NCI-H187 (cell line): ENCODE measurements at places on chromosomes 2 and 18.

GRCh38 chr2:229083606-229084340 is 187.3 kb downstream of the PID1 start:
- peak; percentile 60 for DNase-seq

- no peak for DNase-seq
Observed at GRCh38 chr2:240195316-240195861, 54.9 kb upstream of the OTOS start.

DNA sequence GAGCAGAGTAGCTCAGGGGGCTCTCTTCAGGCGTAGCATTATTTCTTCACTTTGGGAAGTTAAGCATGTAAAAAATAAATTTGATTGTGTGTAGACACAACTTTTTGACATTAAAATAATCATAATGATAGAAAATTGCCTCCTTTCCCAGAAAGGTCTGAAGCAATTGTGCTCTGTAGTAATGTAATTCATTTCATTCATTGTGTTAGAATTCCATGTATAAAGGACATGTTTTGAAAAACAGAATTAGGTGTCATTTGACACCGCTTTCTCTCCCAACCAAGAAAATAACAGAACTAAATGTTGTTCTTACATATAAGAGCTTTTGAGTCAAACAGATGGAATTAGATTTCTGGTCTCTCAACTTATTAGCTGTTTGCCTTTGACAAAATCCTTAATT is 1064.2 kb upstream of the FAM98A start:
- DNase-seq = no peak

DNA sequence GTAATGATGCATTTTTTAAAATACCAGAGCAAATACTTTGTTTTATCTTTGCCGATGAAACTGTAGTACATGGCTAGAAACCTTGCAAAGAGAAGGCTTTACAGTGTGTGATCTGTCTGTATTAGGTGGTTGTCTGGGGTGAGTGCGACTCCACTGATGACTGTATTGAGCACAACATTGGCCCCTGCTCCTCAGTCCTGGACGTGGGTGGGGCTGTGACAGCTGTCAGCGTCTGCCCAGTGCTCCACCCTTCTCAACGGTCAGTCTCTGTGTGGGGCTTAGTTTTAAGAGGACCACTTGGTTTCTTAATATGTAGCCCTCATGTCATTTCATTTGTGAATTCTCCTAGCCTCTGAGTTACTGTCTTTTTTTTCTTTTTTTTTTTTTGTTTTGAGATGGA is 17.4 kb upstream of the MOCOS start:
- no peak for DNase-seq

- no peak for DNase-seq
Observed at GRCh38 chr2:123720760-123721159, 304.3 kb upstream of the CNTNAP5 start.

GRCh38 chr2:62547854-62548253 is 41.9 kb upstream of the TMEM17 start:
- no peak for DNase-seq

DNA sequence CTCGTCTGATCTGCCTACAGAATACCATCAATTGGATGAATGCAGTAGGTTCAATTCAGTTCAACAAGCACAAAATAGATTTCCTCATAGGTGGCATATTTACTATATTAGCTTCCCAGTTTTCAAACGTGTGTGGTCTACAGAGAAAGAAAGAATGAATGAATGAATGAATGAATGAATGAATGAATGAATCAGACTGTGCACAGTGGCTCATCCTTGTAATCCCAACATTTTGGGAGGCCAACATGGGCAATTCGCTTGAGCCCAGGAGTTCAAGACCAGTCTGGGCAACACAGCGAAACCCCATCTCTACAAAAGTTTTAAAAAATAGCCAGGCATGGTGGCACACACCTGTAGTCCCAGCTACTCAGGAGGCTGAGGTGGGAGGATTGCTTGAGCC is 94.9 kb downstream of the TRABD2A start:
- no peak for DNase-seq

GRCh38 chr2:188928643-188929042 is 45.5 kb upstream of the COL3A1 start:
- no peak for DNase-seq

DNA sequence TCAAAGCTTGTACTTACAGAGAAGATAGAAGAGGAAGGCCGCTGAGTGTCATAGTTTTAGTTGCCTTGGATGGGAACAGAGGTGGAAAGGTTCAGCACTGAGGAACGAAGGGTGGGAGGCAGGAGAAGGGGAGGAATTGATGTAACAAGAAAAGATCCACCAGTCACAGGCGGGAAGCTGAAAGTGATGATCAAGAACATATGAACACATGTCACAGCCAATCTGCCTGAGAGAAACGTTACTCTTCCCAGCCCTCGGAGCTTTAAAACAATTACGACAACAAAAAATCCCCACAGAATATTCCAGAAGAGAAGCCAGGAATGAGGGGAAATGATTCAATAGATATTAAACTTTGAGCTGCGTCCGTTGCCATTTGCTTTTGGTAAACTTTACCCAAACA is 87.1 kb downstream of the TSHZ1 start:
- no peak for DNase-seq

GRCh38 chr2:25453199-25453905 is 111.6 kb upstream of the DNMT3A start:
- no peak for DNase-seq

DNA sequence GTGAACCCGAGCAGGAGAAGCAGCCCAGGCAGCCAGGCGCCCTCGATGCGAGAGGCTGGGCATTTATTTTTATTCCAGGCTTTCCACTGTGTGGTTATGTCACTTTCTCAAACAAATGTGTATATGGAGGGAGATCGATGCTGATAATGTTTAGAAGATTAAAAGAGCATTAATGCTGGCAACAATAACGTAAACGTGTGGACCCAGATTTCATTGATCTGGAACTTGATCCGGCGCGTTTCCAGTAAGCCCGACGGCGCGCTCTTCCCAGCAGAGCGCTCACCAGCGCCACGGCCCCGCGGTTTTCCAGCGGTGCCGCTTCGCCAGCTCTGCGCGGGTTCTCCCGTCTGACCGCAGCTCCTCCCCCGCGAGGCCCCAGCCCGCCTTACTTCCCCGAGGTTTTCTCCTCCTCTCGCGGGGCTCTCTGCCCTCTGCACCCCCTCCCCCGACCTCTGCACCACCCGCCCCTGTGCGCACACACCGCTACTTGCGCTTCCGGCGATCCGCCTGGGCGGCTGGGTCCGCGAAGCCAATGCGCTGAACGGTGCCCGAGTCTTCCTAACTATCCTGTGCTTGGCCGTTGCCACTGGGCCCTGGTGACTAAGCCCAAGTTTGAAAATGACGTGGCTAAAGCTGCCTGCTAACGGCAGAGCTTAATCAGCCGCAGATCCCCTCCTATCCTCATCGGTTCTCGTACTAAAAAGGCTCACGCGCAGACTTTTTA is 6.1 kb downstream of the ONECUT2 start:
- DNase-seq = no peak

DNA sequence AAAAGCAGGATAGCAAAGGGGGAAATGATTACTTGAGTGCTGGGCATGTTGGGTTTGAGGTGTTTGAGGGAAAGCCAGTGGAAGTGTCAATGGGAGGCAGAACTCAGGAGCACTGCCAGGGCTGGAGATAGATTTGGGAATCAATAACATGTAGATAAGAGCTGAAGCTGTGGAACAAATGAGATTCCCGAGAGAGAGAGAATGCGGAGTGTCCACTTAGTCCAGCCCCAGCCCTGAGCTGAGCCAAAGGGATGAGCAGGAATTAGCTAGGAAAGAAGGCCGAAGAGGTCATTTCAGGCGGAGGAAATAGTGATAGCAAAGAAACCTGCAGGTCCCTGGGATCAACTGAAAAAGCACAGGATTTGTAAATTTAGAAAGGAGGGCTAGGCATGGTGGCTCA is 21.2 kb upstream of the YES1 start:
- DNase-seq = no peak

DNA sequence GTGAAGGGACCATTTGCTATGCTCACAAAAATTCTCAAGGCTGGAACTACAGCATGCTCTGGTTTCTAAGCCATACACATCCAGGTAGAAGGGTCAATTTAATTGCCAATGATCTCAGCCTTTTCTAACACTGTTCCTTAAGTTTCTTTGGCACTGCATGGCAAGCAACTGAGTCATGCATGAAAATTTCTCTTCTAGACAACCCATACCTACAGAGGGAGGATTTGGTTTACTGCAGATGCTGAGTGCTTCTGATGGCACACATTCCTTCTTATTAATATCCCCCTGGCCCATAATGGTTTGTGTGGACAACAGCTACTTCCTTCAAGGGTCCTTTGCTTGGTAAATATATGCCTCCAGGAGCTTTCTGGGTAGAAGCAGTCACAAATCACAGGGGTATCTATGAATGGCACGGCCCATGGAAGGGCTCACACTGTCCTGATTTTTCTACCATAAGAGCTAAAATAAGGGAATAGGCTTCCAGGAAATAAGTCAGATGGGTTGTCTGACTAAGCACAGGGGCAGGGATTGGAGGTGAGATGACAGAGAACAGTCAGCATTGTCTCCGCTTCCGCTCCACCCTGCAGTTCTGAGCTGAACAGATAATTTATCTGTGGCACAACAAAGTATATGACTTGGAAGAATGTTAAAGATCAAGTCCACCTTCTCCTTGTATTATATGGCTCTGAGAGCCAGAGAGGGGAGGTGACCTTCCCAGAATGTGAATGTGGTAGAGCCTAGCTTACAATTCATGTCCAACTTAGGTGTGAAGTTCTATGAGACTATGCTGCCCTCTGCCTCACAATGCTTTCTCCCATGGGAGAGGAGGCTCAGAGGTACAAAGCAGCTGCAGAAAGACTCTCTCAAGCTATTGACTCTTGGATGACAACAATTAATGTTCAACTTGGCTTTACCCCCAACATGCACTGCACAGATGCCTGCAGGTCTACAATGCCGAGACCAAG is 199.2 kb upstream of the TNP1 start:
- DNase-seq = no peak

DNA sequence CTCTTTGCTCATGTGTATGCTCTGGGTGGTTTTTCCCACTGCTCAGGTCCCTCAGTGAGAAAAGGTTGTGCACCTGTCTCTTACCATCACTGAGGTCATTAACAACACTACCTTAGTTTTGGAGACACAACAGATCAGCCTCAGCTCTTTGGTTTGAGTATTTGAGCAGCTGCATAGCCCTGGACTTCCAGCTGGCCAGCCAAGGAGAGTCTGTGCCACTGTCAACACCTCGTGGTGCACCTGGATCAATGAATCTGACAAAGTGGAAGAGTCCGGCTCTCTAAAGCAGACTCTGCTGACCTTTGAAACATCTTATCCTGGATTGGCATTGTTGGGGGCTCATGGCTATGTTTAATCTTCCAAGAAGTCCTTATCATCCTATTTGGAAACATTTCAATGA is 30.0 kb downstream of the SERPINB8 start:
- DNase-seq = no peak

- DNase-seq = no peak
Observed at GRCh38 chr2:67399831-67400489, 2.8 kb downstream of the ETAA1 start.

- no peak for DNase-seq
Observed at GRCh38 chr18:3180325-3180724, 39.4 kb downstream of the MYOM1 start.

GRCh38 chr2:46082531-46083485 is 214.4 kb upstream of the EPAS1 start:
- DNase-seq = no peak

DNA sequence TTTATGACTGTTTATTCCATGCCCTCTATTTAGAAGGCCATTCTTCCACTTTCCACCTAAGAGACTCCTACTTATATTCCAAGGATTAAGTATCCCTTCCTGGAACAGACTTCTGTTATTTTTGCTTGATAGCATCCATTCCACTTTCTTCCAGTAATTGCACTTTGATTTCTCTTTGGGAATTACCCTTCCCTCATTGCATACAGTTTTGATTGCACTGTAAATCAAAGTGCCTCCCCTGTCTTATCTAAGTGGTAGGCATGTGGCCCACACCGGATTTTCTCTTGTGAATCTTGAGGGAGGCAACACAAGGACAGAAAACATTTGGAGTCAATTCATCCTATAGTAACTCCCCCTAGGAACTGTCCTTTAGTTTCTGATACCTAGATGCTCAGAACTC is 120.4 kb downstream of the PDE11A start:
- DNase-seq = no peak

- DNase-seq = no peak
Observed at GRCh38 chr2:128538396-128538795, 219.7 kb upstream of the HS6ST1 start.
